ENCODE measurements at places on chromosomes 3 and 15.

DNA sequence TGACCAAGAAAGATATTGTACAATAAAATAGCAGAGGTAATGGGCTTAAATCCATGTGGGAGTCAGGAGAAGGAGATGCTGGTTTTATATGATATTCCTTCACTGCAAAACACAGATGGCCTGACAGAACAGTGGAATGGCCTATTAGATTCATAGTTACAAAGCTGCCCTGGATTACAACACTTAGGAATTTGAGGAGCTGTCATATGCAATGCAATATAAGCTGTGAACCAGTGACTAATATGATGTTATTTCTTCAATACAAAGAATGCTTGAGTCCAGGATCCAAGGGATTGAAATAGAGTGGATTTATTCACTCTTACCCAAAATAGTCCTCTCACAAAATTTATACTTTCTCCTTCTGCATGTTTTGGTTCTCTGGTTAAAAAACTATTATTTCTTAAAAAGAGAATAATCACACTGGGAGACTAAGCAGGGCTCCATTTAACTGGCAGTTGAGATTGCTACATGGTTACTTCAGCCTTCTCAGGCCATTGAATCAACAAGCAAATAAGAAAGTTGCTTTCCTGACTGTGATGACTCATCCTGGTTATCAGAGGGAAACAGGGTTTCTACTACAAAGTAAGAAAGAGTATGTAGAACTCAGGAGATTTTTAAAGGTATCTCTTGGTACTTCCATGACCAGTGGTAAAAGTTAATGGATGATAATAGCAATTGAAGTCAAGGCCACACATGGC lies 79.8 kb upstream of the ZPLD1 start:
- H3K27me3 ChIP-seq, result no peaks in the 10 kb centered on the region
- H3K4me3 ChIP-seq, result no peak overlapping the region

- no peaks in the 10 kb centered on the region for H3K36me3 ChIP-seq
- peak overlapping the region; percentile 59 for H3K4me3 ChIP-seq
- no peak for DNase-seq
These were observed 907 bp downstream of the PLXNA1 start for GRCh38 chr3:126983653-126984390.

GRCh38 chr3:141969711-141970110 lies 93.3 kb downstream of the ATP1B3 start:
- H3K27me3 ChIP-seq, result no peaks in the 10 kb centered on the region
- DNase-seq, result no peak
- no peak overlapping the region for H3K4me3 ChIP-seq
- H3K4me1 ChIP-seq, result no peaks in the 10 kb centered on the region

DNA sequence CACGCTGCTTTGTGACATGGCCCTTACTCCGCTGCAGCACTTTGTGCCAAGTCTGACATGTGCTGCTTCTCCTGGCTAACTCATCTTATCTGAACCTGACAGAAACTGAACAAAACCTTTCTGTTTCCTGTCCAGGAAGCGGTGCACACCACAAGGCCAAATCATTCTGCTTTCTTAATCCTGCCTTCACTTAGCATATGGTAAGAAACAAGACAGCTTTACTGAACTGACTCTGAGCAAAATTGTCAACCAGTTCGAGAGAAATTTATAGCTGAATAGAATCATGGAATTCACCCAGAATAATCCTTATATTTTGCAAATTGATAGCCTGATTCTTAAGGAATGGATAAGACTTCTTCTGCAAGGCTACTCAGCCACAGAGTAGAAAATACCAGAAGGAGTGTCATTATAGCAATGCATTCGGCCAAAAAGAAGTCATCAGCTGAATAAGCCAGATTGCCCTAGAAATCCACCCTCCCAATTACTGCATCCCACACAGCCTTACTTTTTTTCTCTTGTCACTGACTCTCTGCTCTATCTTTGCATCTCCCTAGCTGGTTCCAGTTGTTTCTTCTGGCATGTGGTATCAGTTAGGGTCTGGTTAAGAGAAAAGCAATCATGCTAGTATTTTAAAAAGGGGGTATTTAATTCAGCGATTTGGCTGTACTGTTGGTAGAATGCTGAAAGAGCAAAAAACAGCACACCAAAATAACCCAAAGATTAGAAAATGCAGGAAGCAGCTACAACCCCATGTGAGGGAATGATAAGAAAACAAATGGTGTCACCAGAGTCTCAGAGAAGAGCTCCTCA lies 41.6 kb upstream of the STRIT1 start:
- no peaks in the 10 kb centered on the region for H3K36me3 ChIP-seq
- DNase-seq, result no peak

- no peaks in the 10 kb centered on the region for H3K36me3 ChIP-seq
- no peaks in the 10 kb centered on the region for H3K4me1 ChIP-seq
- H3K27ac ChIP-seq, result peak overlapping the region; percentile 88
- H3K4me3 ChIP-seq, result peak overlapping the region; percentile 89
- DNase-seq, result peak; percentile 87
These were observed 578 bp downstream of the LACTB start for GRCh38 chr15:63122002-63122875.

GRCh38 chr3:107942951-107943749 lies 147.7 kb downstream of the CD47 start:
- no peaks in the 10 kb centered on the region for H3K4me1 ChIP-seq
- no peak overlapping the region for H3K4me3 ChIP-seq
- H3K27me3 ChIP-seq, result no peaks in the 10 kb centered on the region
- DNase-seq, result no peak
- H3K36me3 ChIP-seq, result no peaks in the 10 kb centered on the region
- no peak overlapping the region for H3K27ac ChIP-seq

DNA sequence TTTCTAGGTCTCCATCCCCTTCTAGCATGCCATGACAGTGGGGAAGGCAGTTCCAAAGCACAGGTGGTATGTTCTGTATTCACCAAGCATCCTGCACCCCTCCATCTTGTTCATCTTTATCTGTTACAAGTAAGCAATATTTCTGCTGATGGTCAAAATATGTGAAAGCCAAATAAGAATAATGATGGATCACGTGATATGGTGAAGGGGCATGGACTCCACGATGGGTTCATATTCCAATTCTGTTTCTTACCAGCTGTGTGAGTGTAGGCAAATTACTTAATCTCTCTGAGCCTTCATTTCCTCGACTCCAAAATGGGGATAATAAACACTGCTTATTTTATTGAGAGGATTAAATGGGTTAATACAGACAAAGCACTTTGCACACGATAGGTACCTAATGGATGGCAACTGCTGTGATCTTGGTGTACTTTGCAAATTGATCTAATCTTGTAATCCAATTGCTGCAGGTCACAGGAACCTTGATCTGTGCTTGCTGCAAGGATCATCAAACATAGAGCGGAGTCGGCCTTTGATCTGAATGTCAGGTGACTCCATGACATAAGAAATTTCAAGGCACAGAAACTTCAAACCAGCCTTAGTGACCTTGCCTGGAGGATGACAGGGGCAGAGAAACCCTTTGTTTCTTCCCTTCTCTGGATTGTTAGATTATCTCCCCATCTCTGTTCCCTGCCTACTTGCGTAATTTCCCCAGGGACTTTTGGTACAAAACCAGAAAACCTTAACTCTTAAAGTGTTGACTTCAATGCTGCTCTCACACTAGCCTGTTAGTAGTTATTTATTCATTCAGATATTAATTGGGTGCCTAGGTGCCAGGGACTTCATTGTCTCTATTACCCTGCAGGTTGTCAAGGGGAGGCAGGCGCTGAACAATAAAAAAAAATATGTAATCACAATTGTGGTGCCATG lies 25.8 kb downstream of the SIAH2 start:
- H3K27me3 ChIP-seq, result no peaks in the 10 kb centered on the region
- H3K4me1 ChIP-seq, result no peaks in the 10 kb centered on the region
- H3K27ac ChIP-seq, result no peak overlapping the region
- no peak overlapping the region for H3K4me3 ChIP-seq

GRCh38 chr3:65793495-65794200 lies 245.1 kb downstream of the MAGI1 start:
- no peaks in the 10 kb centered on the region for H3K27me3 ChIP-seq
- no peak for DNase-seq
- no peaks in the 10 kb centered on the region for H3K4me1 ChIP-seq
- no peaks in the 10 kb centered on the region for H3K36me3 ChIP-seq
- H3K4me3 ChIP-seq, result no peak overlapping the region

DNA sequence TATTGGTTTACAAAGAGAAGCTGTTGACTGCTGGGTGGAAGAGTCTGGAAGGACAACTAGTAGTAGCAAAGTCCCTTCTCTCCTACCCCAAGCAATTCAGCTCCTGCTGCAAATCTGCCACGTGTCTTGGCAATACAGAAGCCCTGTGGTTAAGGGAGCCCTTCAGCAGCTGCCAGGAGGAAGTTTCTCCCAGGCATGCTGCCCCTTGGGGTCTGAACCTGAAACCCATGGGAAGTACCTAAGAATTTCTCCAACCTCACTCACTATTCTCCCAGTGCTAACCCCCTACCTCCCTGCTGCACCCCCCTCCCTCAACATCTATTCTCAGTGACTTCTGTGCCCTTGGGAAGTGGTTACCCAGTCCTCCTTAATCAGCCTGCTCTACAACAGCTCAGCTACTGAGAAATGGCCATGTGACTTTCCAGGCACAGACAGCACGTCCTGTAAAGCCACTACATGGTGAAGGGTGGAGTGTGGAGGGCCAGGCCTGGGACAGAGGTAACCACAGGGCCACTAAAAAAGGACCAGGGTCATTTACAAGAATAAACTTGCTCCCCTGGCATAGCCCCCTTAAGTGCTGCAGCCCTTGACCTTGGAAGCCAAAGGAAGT lies 316.6 kb downstream of the NTRK3 start:
- H3K4me1 ChIP-seq, result peaks cover 4% of the 10 kb centered on the region
- no peaks in the 10 kb centered on the region for H3K36me3 ChIP-seq
- H3K4me3 ChIP-seq, result no peak overlapping the region
- no peaks in the 10 kb centered on the region for H3K27me3 ChIP-seq

DNA sequence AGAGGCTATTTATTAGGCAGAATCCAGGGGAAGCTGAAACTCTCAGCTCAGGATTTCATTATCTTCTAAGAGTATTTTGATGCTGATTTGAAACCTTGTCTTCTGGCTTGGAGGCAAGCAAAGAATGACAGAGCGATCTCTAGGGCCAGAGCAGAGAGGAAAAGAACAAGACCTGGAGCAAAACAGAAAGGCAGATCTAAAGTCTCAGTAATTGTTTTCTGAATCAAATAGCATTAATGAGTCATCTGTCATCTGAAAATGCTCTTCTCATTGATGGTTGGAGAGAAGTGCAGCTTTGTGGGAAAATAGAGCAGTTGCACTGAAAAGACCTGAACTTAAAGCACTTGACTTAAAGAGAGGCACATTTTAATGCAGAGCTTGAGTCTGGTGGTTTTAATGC lies 385.9 kb downstream of the RAP2B start:
- no peak overlapping the region for H3K27ac ChIP-seq
- H3K4me3 ChIP-seq, result no peak overlapping the region
- H3K4me1 ChIP-seq, result no peaks in the 10 kb centered on the region
- H3K27me3 ChIP-seq, result no peaks in the 10 kb centered on the region

DNA sequence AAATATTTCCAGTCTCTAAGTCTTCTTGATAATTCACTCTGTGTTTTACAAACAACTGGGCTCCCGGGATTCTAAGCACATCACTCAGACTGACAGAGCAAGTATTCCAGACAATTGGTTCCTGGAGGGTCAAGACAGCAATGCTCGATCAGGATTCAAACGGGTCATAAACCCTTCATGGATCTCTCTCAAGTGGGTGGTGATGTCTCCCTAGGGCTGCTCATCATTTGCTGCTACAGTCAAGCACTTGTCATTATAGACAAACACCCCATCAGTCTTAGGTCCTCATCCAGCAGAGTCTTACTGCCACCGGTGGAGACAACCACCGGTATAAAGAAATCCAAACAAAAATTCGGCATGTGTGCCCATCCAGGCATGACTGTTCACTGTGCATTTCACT lies 921.1 kb downstream of the FHIT start:
- no peak overlapping the region for H3K27ac ChIP-seq
- no peaks in the 10 kb centered on the region for H3K4me1 ChIP-seq
- H3K36me3 ChIP-seq, result no peaks in the 10 kb centered on the region
- H3K27me3 ChIP-seq, result no peaks in the 10 kb centered on the region

GRCh38 chr15:71125831-71126450 lies 10.7 kb downstream of the THSD4 start:
- H3K27ac ChIP-seq, result peak overlapping the region; percentile 80
- no peaks in the 10 kb centered on the region for H3K27me3 ChIP-seq
- no peak for DNase-seq
- H3K4me3 ChIP-seq, result no peak overlapping the region

DNA sequence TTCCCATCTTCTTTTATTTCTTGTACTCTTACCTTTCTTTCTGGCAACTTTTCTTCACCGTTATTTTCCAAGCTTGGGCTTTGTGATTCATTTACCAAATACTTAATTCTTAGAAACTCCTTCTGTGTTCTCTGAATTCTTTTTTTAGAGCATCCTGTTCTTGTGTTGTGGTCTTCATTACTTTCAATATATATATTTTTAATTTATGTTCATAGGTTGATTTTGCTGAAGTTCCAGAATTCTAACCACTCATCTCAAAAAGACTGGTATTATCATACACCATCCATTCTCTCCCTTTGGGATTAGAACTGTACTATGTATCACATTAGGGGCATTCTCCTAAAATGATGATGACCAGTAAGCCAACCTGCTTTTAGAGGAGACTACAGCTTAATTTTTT lies 362.3 kb upstream of the CBLB start:
- H3K27me3 ChIP-seq, result no peaks in the 10 kb centered on the region
- no peak overlapping the region for H3K27ac ChIP-seq
- DNase-seq, result no peak
- H3K36me3 ChIP-seq, result no peaks in the 10 kb centered on the region
- no peak overlapping the region for H3K4me3 ChIP-seq

DNA sequence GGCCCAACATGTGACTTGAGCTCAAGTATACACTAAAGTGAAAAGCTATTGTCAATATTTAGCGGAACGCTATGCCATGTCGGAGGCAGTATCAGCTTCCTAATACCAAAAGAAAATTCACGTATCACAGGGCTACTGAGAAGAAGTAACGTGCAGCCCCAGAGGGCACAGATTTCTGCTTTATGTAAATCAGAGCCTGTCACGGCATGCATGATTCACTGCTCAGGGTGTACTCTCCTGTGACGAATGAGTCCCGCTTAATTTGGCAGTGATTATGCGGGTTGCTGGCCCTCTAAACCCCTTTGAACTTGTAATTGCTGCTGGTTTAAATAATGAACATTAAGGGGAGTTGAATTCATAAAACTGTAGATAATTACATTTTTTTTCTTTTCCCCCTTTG lies 85.3 kb downstream of the MEIS2 start:
- no peak overlapping the region for H3K4me3 ChIP-seq
- H3K27ac ChIP-seq, result peak overlapping the region; percentile 74
- H3K27me3 ChIP-seq, result no peaks in the 10 kb centered on the region
- H3K36me3 ChIP-seq, result no peaks in the 10 kb centered on the region

DNA sequence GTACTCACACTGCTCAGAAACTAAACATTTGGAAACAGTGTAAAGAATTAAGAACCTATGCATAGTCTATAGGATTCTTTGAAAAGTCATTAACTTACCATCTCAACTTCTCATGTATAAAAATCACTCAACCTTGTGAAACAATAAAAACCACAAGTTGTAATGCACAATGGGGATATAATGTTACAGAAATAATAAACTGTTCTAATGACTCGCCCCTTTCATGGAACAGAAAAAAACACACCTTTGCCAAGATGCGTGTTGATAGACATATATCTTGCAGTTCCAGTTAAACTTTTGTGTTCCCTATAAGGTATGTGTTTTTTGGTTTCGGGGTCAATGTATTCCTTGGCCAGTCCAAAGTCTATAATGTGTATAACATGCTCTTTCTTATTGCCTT lies 50.8 kb upstream of the PPIB start:
- H3K4me3 ChIP-seq, result no peak overlapping the region
- no peaks in the 10 kb centered on the region for H3K27me3 ChIP-seq
- H3K36me3 ChIP-seq, result no peaks in the 10 kb centered on the region
- H3K27ac ChIP-seq, result no peak overlapping the region

GRCh38 chr15:81807806-81808205 lies 238.0 kb downstream of the MEX3B start:
- no peaks in the 10 kb centered on the region for H3K36me3 ChIP-seq
- no peak overlapping the region for H3K27ac ChIP-seq
- no peak for DNase-seq
- H3K4me3 ChIP-seq, result no peak overlapping the region
- no peaks in the 10 kb centered on the region for H3K27me3 ChIP-seq

Measured in uterus (tissue), 4 donors.